ENCODE measurements at places on chromosomes 3 and 15. TPM values are rescaled to one million over a fixed set of nuclear protein-coding genes. Genes with fewer than 3 reads are reported as not detected.

GSK3B gene
- total RNA-seq = 50.3 TPM

IQCF5 gene
- total RNA-seq = not detected

SGO1 gene
- 16.6 TPM for total RNA-seq

OXTR gene
- 0.23 TPM for total RNA-seq

BFSP2 gene
- not detected for total RNA-seq

RARB gene
- 5.0 TPM for total RNA-seq
